ENCODE measurements at places on chromosomes 5 and 9. TPM values are rescaled to one million over a fixed set of nuclear protein-coding genes. Genes with fewer than 3 reads are reported as not detected.

ARHGEF39 gene
- total RNA-seq = 0.29 TPM

CAMK4 gene
- 0.69 TPM for total RNA-seq

ZDHHC11 gene
- 8.9 TPM for total RNA-seq

SLC36A3 gene
- total RNA-seq = not detected

ANKRD34B gene
- total RNA-seq = not detected

ELOVL7 gene
- total RNA-seq = 4.3 TPM

ACOT12 gene
- 0.14 TPM for total RNA-seq

ANKRD31 gene
- total RNA-seq = 0.42 TPM

ANGPTL2 gene
- total RNA-seq = 55.9 TPM

C6 gene
- 6.9 TPM for total RNA-seq

FOXD4L4 gene
- total RNA-seq = not detected

SMU1 gene
- 16.8 TPM for total RNA-seq

DOCK2 gene
- 33.8 TPM for total RNA-seq

ADGRD2 gene
- not detected for total RNA-seq

WDR31 gene
- 2.1 TPM for total RNA-seq

SLC36A2 gene
- total RNA-seq = not detected

BBLN gene
- total RNA-seq = 49.1 TPM

ADRB2 gene
- total RNA-seq = 2.1 TPM

TCF7 gene
- total RNA-seq = 1.6 TPM

CD14 gene
- total RNA-seq = 68.8 TPM

DAP gene
- total RNA-seq = 86.9 TPM

BAAT gene
- not detected for total RNA-seq

HAPLN1 gene
- total RNA-seq = not detected

WNT8A gene
- not detected for total RNA-seq

TMEM171 gene
- total RNA-seq = 0.14 TPM
